ENCODE measurements at places on chromosomes 11 and 22.

DNA sequence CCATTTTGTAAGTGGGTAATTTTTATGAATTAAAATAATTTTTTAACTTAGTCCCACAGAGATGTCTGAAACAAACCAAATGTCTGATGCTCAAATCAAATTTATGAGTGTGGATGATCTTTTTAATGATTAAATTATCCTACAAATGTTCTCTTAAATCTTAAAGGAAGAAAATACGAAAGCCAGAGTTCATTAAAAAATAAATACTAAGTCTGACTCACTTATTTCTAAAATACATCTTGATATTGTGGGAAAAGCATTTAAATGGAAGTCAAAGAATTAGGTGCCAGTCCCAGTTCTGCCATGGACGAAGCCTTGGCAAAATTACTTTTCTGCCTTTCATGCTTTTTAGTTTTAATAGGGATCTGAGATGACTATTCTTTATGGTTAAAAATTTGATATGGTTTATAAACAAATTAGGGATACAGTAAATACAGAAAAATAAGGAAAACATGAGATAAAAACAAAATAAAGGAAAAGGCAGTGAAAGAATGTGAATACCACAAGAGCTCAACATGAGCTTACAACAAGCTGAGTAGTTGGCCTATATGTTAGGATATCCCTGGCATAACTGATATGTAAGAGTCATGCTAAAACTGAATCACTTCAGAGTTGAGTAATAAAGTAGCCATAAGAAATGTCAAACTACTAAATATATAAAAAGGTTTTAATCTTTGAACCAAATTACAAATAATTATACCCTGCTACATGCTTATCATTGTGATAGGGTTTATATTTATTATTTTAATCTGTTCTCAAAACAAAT lies 9.2 kb downstream of the CCDC34 start:
- DNase-seq, result no peak

- no peak for DNase-seq
Measured at GRCh38 chr11:198236-198806, 5.4 kb downstream of the SCGB1C1 start.

DNA sequence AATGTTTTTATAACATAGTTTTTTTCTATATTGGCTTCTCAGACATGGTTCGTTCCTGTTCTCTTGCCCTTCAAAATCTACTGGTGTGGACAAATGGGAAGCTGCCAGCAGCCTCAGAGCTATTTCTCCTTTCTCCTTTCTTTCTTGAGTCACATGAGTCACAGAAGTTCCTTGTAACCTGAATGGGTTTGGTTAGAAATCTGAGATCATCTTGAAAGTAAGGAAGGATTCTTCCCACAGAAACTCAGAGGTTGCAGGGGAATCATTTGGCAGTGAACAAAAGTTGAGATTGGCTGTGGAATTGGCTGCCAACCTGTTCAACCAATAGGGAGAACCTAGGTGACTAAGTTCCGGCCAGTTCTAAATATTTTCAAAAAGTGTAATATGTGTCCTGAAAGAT lies 12.5 kb downstream of the PLET1 start:
- DNase-seq, result no peak

DNA sequence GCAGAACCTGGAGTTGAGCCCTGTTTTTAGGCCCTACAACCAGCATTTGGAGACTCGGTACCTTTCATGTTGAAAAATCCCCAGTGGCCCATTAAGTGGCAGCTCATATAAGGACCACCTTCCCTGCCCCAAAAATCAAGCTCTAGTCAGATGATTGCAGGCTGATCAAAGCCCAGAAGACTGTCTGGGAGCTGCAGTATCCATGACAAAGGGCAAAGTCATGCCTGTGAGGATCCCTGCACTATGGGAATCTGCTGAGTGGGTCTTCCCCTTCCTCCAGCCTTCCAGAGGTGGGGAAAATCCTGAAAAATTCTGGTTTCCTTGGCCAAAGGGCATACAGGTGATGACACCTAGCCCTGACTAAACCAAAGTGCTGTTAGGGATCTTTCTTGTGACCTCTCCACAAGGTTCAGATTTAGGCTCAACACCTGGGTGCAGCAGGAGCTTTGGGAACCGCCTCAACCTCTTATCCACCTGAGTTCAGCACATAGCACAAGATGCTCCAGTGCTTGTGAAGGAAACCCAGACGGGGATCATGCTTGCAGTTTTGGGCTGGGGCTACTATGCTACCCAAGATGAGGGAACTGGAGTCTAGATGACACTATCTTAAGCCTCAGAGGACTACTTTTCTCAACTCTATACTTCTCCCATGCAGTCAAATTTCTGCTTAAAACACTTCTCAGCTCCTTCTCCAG lies 1.2 kb upstream of the TRIM3 start:
- no peak for DNase-seq

DNA sequence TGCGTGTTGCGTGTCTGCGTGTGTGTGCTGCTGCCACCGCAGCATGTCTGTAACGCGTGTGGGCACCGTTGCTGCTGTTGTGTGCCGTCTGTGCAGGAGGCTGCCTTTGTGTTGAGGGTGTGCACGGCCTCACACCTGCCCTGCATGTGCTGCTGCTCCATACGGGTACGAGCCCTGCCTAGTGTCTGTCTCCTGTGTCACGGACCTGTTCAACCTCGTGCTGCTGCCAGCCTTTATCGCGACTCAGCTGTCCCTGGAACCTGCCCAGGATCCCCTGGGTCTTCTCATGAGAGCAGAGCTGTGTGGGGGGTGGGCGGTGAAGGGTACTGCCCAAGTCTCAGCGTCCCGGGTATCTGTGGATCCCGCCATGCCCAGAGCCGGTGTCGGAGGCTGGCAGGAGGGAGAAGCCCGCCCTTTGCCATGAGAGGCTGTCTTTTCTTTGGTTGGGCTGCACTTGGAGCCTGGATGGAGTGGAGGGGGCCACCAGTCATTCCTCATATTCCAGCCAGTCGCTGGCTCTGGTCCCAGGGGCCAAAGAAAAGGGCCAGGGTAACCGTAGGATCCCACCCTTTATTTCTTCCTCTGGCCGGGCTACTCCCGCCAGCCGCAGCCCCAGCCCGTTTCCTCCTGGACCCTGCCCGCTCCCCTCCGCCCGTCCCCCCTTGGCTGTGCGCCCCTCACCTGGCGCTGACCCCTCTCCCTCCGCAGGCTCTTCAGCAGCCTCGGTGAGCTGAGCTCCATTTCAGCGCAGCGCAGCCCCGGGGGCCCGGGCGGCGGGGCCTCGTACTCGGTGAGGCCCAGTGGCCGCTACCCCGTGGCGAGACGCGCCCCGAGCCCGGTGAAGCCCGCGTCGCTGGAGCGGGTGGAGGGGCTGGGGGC lies 7.8 kb upstream of the ACR start:
- DNase-seq, result no peak

GRCh38 chr11:13003736-13004493 lies 5.2 kb upstream of the RASSF10 start:
- DNase-seq, result no peak

DNA sequence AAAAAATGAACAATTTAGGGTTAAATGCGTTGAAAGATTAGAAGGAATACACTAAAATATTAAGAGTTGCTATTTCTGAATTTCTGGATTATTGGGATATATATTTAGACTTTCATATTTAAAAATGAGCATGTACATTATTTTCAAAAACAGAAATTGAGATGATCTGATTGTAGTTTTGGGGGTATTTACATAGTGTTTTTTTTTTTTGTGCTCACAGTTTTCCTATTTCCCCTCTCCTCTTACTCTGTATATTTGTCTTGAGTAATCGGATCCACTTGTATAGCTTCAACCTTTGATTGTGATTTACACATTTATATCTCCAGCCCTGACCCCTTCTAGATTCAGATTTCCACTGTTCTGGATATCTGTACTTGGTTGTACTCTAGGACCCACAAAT lies 5.3 kb downstream of the USP47 start:
- no peak for DNase-seq

DNA sequence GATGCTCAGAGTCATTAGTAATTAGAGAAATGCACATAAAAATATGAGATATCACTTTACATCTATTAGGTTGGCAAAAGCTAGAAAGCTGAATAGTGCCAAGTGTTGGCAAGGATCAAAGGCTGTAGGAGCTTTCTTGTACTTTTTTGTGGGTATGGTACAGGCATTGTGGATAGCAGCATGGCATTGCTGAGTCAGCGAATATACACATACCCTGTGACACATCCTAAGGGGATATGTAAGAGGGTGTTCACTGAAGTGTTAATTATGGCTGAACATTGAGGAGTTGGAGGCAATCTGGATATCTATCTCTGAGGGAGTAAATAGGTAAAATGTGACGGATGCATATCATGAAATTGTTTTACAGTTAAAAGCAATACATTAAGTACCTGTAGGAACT lies 27.0 kb upstream of the IL18BP start:
- no peak for DNase-seq

- no peak for DNase-seq
Measured at GRCh38 chr11:78958444-78958843, 383.8 kb upstream of the NARS2 start.

DNA sequence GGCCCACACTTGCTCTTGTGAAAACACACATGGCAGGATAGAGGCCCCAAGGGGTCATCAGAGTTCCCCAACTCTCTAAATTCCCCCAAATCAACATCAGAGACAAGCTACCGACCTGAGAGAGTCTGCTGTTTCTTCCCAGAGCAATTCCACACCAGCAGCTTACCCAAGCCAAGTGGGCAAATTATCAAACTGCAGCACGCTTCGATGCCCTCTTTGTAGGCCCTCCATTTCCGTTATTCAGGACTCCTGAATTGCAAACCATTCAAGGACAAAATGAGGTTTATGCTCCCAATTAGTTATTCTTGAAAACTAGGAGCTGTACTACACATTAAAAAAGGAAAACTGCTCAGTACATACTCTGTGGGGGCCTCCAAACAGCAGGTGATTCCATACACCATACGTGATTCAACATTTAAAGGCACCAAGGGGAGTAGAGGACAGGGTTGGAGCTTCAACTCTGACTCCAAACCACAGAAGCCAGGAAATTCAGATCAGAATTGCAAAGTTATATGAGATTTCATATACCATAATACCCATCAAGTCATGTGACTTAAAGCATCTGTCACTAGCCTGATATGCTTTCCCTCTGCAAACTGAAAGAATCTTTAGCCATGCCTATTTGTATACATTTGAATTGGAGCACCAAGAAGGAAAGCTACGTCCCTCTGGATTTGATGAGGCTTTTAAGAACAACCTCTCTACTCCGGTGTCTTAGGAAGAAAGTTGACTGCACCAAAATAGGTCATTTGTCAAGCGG lies 234.8 kb downstream of the CADM1 start:
- no peak for DNase-seq

DNA sequence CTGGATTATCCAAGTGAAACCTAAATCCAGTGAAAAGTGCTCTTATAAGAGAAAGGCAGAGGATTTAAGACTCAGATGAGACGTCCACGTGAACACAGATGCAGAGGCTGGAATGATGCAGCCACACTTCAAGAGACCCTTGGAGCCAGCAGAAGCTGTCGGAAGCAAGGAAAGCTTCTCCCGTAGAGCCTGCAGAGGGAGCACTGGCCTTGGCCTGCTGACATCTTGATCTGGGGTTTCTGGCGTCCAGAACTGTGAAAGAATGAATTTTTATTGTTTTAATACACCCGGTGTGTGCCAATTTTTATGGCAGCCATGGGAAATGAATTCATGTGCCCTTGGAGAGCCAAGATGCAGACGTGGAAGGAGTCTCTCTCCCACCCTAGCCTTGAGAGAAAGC lies 407.0 kb upstream of the B3GAT1 start:
- no peak for DNase-seq

DNA sequence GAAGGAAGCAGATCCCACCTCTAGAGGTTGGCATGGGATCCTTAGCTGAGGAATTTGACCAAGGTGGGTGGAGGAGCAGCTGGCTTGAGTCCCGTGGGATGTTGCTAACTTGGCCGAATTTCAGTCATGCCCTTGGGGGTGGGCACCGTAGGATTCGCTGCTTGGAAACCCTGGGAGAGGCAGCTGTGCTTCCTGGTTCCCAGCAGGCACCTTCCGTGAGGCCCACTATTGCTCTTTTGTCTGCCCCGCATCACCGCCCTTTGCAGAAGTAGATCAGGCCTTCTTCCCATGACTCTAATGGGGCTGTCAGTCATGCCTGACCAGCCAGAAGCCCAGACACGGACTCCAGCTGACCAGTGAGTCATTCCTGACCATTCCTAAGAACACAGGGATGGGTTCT lies 292.3 kb upstream of the SYN3 start:
- no peak for DNase-seq

- DNase-seq, result no peak
Measured at GRCh38 chr11:125075900-125076317, 12.8 kb downstream of the SLC37A2 start.

DNA sequence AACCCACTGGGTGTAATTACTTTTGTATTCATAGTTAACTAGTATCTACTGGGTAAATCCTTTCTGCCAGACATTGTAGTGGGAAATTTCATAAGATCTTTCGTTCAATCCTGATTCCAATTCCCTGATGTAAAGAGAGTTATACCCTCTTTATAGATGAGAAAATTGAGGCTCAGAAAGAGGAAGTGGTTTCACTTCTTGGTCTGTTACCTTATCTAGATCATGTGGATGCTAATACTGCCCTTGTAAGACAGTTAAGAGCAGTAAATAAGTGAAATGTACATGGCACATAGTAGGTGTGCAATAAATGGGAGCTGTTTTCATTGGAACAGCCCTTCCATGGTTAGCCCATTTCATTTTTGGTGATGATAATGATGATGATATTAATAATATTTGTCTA lies 46.7 kb downstream of the TIMP3 start:
- no peak for DNase-seq

GRCh38 chr11:131483877-131484276 lies 113.5 kb downstream of the NTM start:
- no peak for DNase-seq

DNA sequence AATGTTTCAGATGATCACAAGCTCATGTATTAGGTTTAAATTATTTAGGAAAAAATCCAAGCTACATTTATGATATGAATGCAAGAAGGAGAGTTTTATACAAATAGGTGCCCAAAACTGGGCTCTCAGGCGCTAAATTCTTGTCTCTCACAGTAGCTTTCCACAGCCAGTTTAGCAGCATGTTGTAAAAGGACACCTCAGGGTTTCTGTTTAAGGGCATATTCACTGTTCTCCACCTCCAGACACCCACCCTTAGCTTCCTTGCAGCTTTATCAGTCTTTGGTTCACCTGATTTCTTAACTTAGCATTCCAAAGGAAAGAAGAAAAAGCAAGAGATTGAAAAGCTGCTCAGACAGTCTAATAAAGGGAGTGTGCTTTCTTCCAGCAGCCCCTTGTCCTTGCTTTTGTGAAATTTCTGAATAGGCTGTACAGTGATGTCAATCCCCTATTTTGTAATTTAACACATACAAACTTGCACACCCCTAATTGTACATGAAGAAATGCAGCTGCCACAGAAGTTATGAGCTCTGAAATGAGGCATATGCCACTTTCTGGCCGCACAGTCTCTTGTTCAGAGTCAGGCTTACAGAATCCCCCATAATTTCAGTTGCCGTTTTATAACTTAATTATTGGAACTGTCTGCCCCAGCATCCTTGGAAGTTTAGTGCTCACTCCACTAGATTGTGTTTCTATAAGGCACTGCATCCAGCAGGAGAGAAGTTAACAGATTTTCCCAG lies 262.1 kb downstream of the DDX10 start:
- DNase-seq, result no peak

Measured in CD4-positive, alpha-beta T cell treated with Interleukin-21 for 1 hour (primary cell).